ENCODE measurements at places on chromosomes 1 and 21.
A peak's percentile ranks its signal among the peaks of the same experiment; 100 is the strongest.

DNA sequence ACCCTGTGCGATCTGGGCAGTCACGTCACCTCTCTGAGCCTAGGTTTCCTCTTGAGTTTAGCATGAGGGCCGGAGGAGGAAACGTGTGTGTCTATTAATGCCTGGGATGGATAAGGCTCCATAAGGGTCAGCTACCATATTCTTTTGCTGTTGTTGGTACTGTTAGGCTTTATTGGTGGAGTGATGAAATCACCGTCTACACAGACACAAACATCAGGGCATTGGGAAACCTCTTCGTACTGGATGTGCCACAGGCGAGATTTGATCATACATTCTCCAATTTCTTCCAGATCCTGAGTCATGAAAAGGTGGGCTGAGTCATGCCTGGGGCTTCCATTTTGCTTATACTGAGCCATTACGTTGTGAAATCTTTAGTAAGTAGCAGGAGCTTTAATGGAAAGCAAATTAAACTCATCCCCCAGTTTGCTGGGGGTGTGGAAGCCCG lies 24.9 kb upstream of the GRHL3 start:
- DNase-seq: no peak

DNA sequence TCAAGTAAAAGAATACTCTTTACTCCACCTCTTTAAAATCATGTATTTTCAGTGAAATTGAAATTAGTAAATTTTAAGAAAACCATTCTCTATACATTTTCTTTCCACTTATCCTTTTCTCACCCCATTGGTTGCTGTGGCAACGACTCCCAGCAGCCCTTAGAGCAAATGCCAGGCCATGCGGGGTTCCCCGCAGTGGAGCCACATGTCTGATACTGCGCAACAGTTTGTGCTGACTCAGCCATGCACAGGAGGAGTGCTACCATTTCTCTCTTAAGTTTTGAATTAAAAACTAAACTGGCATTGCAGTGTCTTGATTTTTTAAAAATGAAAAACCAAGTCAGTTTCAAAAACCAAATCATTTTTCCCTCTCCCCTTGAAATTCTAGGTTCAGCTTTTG lies 214.1 kb upstream of the L1TD1 start:
- DNase-seq: peak; percentile 38

DNA sequence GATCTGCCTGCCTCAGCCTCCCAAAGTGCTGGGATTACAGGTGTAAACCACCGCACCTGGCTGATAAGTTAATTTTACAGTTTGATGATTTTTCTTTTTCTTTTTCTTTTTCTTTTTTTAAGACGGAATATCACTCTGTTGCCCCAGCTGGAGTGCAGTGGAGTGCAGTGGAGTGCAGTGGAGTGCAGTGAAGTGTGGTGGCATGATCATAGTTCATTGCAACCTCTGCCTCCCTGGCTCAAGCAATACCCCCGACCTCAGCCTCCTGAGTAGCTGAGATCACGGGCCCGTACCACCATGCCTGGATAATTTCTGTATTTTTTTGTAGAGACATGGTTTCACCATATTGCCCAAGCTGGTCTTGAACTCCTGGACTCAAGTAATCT lies 84.4 kb upstream of the CXADR start:
- DNase-seq: no peak

GRCh38 chr1:179323436-179323835 lies 29.8 kb downstream of the SOAT1 start:
- no peak for DNase-seq

- no peak for DNase-seq
Measured at GRCh38 chr21:38489271-38489652, 9.0 kb downstream of the ERG start.

GRCh38 chr1:101431956-101432510 lies 195.2 kb downstream of the S1PR1 start:
- no peak for DNase-seq
